8988T (cell line): ENCODE measurements at places on chromosomes 12 and 14.

- DNase-seq, result no peak
Measured at GRCh38 chr14:68284834-68285233, 465.3 kb downstream of the RAD51B start.

- no peak for DNase-seq
Measured at GRCh38 chr12:77013091-77013490, 52.3 kb downstream of the E2F7 start.

- DNase-seq, result no peak
Measured at GRCh38 chr14:22565391-22565945, 23.6 kb downstream of the DAD1 start.

DNA sequence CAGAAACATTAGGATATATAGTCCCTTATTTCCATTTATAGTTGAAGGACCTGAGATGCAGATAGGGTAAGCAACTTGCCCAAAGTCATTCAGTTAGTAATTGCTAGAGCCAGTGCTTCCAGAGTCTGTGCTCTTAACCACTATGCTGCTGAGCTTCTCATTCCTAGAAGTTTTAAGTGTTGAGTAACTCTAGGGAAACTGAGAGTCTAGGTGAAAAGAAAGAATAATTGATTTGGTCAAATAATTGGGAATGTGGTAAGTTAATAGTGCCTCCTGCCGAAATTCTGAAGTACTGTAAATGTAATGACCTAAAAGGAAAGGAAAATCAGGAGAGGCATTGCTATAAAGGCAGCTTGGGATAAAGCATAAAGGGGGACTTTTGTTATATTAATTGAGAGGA, 14.1 kb downstream of the PYROXD1 start:
- no peak for DNase-seq

GRCh38 chr14:92646952-92647796, 101.3 kb downstream of the LGMN start:
- DNase-seq, result no peak

GRCh38 chr14:100345711-100346110, 22.6 kb downstream of the SLC25A47 start:
- no peak for DNase-seq

GRCh38 chr12:108150436-108150835, 21.3 kb downstream of the WSCD2 start:
- DNase-seq, result no peak

GRCh38 chr12:63841011-63841410, 3.5 kb upstream of the SRGAP1 start:
- DNase-seq, result no peak

DNA sequence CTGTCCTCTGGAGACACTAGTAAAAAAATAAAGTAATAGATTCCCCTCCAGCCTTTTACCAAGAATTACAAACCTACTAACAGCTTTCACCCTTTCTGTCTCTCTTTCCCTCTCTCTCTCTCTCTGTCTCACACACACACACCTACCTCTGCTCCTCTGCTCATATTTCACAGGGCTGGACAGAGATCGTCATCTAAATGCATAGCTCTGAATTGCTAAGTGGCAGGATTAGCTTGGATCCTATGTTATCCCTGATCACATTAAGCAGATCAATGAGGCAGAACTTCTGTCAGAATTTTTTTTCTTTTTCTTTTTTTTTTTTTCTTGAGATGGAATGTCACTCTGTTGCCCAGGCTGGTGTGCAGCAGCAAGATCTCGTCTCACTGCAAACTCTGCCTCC, 22.9 kb downstream of the VCPKMT start:
- DNase-seq, result no peak

DNA sequence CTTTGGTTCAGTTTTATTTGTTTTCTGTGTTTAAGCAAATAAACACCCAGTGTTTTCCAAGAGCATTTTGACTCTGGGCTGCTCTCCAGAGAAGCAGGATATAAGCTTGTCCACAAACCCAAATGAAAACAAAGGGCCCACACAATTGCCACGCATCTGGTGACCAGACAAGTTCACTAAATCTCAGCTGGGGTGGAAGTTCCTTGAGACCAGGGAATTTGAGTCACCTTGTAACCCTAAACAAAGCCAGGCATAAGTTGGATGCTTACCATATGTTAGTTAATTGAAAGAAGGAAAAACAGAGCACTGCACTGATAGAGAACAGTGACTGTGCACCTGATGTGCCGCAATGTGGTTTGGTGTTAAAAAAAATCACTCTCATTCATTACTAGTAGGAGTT, 1.6 kb upstream of the TXNRD1 start:
- DNase-seq, result no peak

DNA sequence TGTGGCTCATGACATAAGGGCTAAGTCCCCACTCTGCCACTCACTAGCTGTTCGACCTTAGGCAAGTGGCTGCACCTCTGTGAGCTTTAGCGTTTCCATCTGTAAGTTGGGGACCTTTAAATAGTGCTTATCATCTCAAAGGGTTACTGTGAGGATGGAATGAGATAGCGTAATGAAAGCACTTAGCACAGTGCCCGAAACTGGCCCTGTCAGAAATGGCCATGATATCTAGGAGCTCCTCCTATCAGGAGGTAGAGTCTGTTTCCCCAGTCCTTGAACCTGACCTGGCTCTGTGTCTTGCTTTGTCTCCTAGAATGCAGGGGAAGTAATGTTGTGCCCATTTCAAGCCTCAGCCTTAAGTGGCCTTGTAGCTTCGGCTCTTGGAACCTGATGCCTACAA, 211.0 kb downstream of the RBM19 start:
- no peak for DNase-seq

DNA sequence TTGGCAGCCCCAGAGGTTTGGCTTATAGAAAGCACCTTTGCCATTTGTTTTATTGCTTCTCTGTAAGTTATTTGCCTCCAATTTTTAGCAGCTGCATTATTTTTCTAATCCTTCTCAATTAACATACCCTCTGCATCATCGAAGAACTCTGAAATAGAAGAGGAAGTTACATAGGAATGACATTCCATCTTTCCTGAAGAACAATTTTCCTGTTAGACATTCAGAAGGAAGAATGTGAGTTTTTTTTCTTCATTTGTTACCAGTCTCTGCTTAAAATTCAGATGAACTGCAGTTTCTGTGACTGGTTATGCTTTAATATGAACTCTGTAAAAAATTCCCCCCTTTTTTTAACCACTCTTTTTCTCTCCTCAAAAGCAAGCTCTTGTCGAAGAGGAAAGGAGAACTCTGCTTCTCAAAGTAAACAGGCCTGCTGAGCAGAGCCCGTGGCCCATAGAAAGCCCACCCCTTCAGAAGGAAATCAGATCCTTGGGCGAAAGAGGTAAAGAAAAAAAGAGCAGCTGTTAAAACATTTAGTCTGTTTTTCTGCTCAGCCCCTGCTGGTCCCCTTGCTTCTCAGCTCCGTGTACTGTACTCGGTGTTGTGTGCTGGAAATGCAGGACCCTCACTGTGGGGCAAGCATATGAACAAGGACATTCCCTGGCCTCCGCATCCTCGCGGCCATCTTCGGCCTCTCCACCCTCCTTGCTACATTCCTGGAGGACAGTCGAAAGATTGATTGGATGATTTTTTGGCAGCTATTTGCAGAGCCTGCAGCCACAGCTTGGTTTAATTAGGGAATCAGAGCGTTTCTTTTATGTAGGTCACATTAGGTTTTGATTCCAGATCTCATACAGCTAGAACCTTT, 164.4 kb upstream of the LRIG3 start:
- DNase-seq, result no peak

- no peak for DNase-seq
Measured at GRCh38 chr12:65152012-65152411, 17.4 kb upstream of the LEMD3 start.

GRCh38 chr14:101585211-101585610, 23.9 kb downstream of the DIO3 start:
- DNase-seq, result no peak

DNA sequence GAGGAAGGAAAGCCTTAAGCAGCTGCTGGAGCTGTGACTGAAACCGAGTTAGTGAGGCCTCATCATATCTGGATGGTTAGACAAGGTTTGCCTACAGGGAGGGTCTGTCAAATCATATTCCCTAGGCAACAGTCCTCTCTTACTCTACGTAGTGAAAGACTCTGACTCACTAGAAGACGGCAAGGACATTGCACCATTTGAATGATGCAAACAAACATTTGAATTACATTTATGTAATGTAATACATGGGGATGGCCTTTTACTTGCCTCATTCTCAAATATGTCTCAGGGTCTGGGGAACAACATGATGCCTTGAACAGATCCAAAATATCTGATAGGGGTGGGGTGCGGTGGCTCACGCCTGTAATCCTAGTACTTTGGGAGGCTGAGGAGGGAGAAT, 29.8 kb upstream of the STRAP start:
- DNase-seq, result no peak

- no peak for DNase-seq
Measured at GRCh38 chr12:103691063-103691462, 104.0 kb downstream of the STAB2 start.

DNA sequence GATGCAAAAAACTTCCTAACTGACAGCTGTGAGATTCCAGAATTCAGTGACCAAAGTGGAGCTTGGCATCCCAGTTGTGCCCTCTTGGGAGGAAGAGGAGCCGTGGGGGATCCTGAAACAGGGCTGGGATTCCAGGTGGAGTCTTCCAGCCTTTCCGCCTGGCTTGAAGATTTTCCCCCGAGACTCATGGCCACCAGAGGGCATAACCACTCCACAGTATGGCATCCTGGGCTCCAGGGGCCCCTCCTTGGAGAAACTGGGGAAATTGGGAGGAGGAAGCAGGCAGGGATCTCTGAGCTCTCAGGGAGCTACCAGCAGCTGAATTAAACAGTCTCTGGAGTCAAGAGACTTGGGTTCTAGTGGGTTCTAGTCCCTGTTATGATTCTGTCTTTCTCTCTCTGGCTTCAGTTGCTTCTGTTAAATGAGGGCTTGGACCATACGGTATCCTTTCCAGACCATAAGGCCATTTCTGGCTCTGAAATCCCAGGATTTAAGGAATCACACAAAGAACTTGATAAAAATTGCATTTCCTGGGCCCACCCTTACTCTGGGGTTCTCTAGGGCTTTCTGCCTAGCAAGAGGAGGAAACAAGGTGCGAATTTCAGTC, 2.6 kb upstream of the TAMALIN start:
- peak; percentile 84 for DNase-seq

DNA sequence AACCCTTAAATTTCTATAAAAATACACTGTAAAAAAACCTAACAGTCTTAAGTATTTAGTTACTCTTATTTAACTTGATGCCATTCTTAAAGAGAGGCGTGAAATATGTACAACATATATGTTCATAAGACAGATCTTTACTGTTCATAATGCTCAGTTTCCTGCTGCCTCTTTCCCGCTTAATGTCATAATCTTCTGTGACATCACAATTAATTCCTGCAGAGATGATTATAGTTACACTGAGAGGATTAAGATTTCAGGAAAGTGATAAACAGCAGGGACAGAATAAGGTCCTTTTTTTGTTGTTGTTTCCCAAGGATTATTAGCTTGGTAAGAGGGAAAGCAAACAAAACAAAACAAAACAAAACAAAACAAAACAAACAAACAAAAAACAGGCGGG, 801.4 kb downstream of the FLRT2 start:
- no peak for DNase-seq

DNA sequence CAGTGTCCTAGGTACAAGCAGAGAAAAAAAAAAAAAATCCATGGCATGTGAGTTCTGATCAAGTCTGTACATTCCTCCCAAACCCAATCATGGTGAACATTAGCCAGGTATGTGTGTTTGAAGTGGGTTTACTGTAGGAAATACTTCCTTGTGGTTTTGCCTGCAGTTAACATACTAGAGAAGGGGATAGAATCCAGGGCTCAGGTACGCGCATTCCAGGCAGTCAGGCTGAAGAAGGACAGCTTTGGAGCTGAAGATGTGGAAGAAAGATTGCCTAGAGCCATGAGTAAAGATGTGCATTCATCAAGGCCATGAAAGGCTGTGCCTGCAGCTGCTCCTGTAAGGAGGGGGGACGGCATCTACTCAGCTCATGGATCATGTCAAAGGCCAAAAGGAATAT, 88.2 kb upstream of the NTF3 start:
- no peak for DNase-seq

- no peak for DNase-seq
Measured at GRCh38 chr14:24432259-24433131, 2.7 kb downstream of the KHNYN start.

- no peak for DNase-seq
Measured at GRCh38 chr12:54068418-54069070, 14.9 kb downstream of the HOXC4 start.

DNA sequence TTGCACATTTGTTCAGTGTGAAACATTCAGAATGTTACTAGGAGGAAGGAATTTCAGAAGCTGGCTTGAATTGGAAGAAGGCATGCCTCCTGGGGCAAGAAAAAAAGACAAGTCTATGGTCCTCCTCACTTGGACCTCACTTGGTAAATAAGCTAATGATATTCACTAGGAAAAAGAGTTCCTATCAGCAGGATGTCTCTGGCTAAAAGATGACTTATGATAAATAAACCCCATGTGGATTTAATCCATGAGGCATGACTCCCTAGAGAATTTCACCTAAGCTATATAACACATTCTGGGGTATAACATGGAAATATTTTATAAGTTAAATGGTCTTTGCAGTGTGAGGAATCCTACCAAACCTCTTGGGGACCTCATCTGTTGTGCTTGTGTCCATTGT, 199.9 kb downstream of the LRIG3 start:
- no peak for DNase-seq

- DNase-seq, result no peak
Measured at GRCh38 chr14:94989946-94990345, 167.4 kb downstream of the DICER1 start.

GRCh38 chr12:93733358-93733757, 56.2 kb downstream of the CRADD start:
- no peak for DNase-seq

- no peak for DNase-seq
Measured at GRCh38 chr14:102474934-102475333, 34.6 kb downstream of the ANKRD9 start.

DNA sequence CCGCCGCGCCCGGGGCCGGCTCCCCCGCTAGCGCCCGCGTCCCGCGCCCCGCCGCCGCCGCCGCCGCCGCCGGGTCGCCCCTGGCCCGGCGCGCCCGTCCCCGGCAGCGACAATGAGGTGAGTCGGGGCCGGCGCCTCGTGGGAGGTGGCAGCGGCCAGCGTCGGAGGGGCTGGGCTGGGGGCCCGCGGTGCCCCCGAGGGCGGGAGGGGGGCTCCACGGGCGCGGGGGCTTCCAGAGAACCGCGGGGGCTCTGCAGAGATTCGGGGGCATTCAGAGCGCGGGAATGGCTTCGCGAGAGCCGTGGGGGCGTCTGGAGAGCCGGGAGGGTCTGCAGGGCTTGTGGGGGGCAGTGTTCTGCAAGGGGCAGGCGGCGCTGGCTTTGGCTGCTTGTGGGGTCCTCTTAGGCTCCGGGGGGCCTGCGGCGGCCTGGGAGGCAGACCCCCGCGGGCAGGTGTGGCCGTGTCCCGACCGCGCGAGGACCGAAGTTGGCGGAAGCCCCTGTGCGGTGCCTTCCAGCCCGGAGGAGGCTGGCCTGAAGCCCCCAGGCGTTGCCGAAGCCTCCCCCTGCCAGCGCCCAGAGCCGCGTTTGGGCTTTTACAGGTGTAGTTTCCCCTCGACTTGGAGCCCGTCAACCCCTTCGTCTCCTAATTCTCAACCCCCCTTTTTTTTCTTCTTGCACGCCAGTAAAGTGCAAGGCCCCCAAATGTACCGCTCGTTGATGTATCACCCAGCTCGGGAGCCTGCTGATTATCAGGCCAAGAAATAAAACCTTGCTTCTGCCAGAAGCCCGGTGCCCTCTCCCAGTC, 93.1 kb upstream of the EVL start:
- no peak for DNase-seq
